NCI-H2171 (cell line): ENCODE measurements at places on chromosomes 2 and 18.

DNA sequence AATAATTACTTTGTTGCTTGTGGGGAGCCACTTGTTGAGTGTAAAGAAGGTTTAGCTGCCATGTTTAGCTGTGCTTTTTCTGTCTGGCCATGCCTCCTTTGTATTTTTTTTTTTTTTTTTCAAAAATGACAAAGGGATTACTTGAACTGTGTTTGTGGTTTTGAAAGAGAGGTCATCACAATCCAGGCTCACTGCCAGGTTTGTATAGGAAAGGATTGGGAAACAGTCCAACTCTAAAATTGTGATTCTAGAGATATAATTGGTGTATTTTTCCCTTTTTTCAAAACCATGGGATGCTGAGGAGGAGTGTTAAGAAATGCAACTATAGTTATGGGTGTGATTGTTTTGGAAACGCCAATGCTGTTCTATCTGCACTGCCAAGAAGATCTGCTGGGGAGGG lies 4.3 kb downstream of the ITPRIPL1 start:
- no peak for DNase-seq

DNA sequence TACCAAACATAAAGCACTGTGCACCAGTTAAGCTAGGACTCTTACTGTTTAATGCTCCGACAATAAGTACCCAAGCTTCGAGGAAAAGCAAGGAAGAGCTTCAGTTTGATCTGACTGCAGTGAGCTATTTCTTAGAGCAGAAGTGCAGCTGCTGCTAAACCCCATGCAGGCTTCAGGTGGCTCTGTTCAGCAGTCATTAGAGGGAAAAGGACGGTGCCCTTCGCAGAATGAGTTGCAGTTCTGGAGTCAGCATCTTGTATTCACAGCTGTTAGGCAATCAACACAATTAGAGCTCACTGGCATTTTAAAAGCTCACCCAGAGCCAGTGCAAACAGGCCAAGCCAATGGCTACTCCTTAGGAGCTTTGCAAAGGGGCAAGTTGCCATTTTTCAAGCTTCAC lies 1.5 kb upstream of the CERKL start:
- peak; percentile 50 for DNase-seq

DNA sequence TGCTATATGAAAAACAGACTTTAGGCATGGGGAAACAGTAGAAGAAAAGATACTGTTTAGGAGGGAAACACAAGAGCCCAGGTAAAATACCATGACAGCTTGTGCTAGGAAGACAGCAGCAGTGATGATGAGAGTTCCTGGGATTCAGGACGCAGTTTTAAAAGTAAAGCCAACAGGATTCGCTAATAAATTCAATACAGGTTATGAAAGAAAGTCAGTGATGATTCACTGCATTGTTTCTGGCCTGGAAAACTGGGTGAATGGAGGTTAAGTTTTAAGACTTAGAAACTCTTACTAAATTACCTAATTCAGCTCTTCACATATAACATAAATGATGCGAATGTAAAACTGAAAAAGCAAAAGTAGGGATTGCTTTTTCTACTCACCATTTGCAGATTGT lies 27.9 kb upstream of the RNU4ATAC start:
- DNase-seq: no peak

DNA sequence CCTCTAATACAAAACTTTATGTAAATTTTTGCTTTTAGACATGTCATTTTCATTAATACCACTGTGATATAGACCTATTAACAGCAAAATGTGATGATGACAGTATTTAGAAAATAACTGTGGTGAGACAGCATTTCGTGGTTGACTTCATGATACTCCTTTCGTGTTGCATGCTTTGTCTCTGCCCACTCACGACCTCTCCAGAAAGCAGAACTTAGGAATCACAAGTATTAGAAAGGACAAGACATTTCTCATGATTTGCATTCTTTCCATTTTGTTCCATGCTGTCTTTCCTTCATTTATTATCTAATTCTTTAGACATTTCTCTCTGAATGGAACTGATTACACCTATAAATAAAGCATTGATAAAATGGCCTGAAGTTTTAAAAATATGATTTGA lies 85.2 kb upstream of the POU3F3 start:
- no peak for DNase-seq

GRCh38 chr2:12412898-12413305 lies 303.8 kb upstream of the TRIB2 start:
- DNase-seq: no peak

- no peak for DNase-seq
Observed at GRCh38 chr2:239177325-239177724, 223.5 kb downstream of the HDAC4 start.

DNA sequence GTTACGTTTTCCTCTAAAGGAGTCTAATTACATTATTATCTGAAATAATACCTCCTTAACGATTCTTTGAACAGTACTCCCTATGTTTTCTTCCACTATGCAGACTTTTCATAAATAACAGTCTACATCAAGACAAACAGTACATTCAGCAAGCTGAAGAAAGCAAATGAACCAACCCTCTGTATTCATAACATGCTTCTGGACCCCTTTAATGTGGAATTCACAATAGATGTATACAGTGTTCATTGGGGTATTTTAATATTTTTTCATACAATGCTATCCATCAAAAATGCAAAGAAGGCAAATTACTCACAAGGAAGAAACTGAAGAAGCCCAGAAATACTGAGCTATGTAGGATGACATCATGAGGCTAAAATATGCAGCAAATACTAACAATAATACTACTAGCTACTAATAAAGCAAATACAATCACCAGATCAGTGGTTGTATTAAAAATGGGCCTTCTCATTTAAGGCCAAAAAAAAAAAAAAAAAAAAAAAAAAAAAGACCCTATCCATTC lies 408.6 kb downstream of the MTX2 start:
- DNase-seq: no peak

GRCh38 chr2:30666266-30666874 lies 140.9 kb downstream of the CAPN13 start:
- no peak for DNase-seq

GRCh38 chr2:238306672-238306998 lies 13.7 kb upstream of the TRAF3IP1 start:
- DNase-seq: no peak

GRCh38 chr2:150090031-150090430 lies 397.4 kb downstream of the RND3 start:
- DNase-seq: no peak

DNA sequence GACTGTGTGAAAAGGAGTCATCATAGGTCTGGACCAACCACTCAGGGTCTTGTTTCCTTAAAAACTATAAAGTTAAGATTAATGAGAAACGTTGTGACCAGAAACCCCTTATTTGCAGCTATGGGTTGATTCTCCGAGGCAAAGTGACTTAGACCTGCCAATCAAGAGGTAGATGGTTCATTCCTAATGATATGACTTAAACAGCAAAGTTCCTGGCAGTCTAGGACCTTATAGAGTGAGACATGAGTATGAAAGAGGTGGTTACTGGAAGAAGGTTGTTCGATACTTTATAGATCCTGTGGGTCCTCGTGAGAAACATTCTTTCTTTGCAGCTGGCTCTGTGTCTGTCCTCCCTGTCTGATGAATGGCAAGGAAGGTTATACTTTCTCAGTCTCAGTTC lies 8.0 kb downstream of the SFXN5 start:
- DNase-seq: no peak

- DNase-seq: no peak
Observed at GRCh38 chr2:239661334-239662312, 260.8 kb upstream of the HDAC4 start.

GRCh38 chr2:170503563-170503962 lies 211.6 kb upstream of the SP5 start:
- no peak for DNase-seq

GRCh38 chr2:110867078-110867477 lies 134.7 kb downstream of the ACOXL start:
- DNase-seq: no peak

GRCh38 chr2:234429265-234429664 lies 67.6 kb downstream of the ARL4C start:
- DNase-seq: no peak

DNA sequence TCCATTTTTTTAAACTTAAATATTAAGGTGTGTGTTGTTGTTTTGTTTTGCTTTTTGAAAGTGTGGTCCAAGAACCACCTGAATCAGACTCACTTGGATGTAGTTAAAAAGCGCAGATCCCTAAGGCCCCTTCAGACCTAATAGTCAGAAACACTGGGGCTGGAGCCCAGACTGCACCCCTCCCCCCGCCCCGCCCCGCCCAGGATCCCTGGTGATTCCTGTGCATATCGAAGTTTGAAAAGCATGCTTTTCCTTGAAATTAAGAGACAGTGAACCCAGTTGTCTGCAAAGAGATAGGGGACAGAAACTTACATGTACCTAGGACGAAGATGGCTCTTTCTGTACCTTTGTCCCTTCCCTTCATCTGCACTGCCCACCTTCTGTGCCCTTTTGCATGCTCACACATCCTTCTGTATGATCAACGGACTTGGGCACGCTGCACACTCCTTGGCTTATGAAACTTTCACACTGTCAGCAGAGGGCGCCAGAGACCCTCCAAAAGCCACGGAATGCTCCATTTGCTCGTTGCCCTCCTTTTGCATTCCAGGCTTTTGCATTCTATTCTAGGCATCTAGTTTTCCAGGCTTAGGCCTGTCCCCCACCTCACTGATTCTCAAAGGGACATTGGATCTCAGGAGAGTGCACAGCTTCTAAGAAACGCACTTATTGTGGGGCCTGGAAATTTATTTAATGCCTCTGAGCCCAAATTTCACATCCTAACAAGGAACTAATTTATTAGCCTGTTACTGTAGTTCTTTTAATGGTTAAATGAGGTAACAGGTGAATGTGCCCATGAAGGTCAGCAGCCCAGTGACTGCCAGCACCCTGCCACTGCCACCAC lies 32.8 kb upstream of the SLC14A1 start:
- DNase-seq: peak; percentile 70

GRCh38 chr18:80202264-80202998 lies 44.9 kb downstream of the PARD6G start:
- no peak for DNase-seq

GRCh38 chr2:23746141-23746863 lies 180.6 kb downstream of the ATAD2B start:
- DNase-seq: no peak

DNA sequence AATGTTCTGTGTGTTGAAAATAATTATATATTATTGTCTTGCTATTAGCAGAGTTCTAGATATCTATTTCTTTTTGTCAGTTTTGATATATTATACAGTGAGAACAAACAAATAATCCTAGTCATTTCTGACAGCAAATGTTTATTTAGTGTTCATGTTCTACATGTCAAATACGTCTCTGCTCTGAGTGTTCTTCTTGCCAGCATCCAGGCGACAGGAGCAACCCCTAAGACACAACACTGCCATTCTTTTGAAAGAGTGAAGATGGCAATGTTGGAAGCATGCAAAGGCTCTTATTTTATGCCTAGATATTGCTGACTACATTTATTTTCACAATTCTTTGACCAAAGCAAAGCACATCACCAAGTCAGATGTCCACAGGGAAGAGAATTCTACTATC lies 1556.6 kb upstream of the TMEFF2 start:
- DNase-seq: no peak

GRCh38 chr2:174028935-174029334 lies 63.8 kb upstream of the SP3 start:
- no peak for DNase-seq

DNA sequence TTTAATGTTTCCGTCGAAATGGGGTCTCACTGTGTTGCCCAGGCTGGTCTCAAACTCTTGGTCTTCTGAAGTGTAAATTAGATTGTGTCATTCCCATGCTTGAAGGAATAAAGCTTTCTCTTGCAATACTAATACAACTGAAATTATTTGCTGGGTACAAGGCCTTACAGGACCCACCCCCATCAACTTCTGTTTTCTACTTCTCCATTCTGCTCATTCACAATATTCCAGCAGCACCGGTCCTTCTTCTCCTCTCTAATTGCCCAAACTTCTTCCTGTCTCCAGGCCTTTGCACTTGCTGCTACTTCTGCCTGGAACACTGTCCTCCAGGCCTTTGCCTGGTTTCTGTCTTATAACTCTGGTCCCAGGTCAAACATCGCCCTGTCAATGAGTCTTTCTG lies 73.8 kb downstream of the APOB start:
- DNase-seq: no peak

- DNase-seq: no peak
Observed at GRCh38 chr2:238561230-238561629, 134.5 kb downstream of the ASB1 start.

DNA sequence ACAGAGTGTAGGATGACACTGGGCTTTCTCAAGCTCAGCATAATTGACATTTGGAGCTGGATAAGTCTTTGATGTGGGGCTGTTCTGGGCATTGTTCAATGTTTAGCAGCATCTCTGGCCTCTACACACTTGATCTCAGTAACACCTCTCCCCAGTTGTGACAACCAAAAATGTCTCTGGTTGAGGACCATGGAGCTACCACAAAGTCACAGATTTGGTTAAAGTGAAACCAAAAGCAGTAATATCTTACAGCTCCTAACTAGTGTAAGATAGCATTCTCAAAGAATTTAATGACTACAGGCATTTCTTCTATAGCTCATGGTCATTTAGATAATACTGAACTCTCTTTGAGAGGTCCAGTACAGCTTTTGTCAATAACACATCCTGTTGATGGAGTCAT lies 23.4 kb upstream of the PAX3 start:
- DNase-seq: no peak

- DNase-seq: no peak
Observed at GRCh38 chr2:60839126-60839813, 42.1 kb upstream of the REL start.

DNA sequence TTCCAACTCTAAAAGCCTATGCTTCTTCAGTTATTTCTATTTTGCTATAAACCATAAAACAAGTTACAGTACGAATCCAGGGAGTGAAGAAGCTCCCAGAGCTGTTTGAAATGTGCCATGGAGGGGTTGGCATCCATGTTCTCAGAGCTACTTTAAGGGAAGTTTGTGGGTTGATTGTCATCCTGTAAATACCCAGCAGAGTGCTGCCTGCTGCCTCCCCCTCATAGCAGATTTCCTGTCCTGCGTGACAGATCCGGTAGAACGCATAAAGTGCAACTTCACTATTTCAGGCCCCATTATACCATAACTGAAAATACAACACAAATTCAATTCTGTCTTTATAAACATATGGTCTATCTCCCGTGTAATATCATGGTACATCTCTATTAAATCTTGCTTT lies 114.4 kb downstream of the CTNNA2 start:
- DNase-seq: no peak

DNA sequence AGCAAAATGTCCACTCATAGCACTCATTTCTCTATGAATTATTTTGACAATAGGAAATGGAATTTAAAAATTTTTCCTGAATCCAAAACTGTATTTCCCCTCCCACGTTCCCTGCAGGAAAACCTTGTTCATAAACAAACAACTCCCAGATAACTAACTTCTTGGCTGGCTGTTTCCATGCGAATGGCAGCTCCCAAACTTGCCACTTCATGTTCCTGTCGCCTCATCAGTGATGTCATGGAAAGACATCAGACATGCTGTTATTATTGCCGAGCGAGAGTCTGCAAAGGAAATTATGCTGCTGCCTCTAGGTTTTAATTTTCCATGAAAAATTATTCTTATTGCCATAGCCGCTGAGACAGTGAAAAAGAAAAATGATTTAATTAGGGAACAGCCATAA lies 117.0 kb upstream of the RIOK3 start:
- no peak for DNase-seq

DNA sequence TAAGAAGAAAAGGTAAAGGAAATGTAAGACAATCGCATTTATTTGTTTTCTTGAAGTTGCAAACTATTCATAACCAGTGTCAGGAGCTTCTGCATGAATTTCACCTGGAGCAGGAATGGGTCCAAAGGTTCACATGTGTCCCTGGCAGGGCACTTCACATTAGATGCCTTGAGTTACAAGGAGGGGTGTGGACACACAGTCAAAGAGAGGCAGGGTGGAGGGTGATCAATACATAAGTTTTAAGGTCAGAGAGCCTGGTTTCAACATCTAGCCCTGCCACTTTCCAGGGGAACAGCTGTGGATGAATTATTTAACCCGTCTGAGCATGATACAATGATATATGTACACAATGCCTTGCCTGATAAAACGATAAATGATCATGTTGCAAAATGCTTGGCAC lies 321.4 kb downstream of the CYP26B1 start:
- DNase-seq: no peak
